ENCODE measurements at places on chromosomes 5 and 9.

DNA sequence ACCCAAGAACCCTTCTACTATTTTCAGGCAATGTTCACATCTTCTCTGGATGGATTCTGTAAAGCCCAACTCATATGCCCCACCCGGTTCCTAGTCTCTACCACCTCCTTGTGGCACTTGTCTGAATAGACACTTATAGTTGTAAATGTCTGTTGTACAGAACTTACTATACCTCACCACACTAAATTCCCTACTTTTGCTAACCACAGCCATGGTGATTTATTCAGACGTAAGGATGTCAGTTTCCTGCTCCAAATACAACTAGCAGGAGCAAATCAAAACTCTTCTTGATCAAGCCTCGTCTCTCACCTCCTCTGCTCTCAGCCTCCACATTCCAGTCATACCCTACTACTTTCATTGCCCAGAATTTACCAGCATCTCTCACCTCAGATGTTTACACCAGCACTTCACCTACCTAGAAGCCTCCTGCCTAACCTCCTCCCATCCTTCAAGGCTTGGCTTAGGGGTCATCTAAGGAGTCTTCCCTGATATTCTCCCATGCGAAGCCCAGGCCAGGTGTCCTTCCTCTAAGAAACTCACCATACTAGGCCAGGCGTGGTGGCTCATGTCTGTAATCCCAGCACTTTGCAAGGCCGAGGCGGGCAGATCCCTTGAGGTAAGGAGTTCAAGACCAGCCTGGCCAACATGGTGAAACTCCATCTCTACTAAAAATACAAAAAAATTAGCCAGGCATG is 75.5 kb downstream of the MAPKAP1 start:
- DNase-seq: no peak

GRCh38 chr5:133685402-133686018 is 73.2 kb upstream of the FSTL4 start:
- DNase-seq: no peak

DNA sequence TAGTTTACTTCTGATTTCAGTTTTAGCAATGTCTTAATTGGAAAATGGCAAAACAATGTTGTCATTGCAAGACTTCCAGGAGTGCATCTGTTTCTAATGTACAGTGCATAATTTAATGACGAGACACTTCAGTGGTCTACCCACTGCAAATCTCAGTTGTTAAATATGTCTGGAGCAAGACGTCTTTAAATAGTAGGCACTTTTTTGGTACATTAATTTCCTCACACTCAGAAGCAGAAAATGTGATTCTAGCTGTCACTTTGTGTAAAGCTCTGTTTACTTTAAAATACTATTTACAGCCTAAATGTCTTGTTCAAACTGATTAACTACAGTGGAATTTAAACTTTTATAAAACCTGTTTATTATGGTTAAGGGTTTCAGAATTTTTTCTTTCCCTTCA is 815.5 kb downstream of the TLE1 start:
- DNase-seq: no peak

- DNase-seq: no peak
These were observed 99.0 kb upstream of the SSBP2 start for GRCh38 chr5:81849770-81850367.
